ENCODE measurements at places on chromosomes 11 and 22. TPM values are rescaled to one million over a fixed set of nuclear protein-coding genes. Genes with fewer than 3 reads are reported as not detected.
A peak's percentile ranks its signal among the peaks of the same experiment; 100 is the strongest.

DNA sequence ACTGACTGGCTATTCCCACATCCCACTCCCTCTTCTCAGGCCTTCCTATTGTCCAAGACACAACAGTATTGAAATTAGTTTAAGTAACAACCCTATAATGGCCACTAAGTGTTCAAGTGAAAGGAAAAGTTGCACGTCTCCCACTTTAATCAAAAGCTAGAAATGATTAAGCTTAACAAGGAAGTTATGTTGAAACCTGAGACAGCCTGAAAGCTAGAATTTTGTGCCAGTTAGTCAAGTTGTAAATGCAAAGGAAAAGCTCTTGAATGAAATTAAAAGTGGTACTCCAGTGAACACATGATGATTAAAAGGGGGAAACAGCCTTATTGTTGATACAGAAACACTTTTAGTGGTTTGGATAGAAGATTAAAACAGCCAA is 332.7 kb downstream of the CASP12 start:
- no peak for DNase-seq

DNA sequence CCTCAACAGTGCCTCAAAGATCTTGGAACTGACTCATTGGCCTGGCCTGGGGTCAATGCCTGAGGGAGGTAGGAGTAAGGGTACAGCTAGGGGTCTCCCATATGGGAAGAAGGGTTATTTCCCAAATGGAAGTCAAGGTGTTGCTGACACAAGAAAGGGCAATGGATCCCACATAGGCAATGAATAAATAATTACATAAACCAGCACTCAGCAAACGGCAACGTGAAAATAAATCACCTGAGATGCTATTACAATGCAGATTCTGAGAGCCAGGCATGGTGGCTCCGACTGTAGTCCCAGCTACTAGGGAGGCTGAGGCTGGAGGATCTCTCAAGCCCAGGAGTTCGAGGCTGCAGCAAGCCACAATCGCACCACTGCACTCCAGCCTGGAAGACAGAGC is 36.5 kb upstream of the SLC35C1 start:
- DNase-seq = no peak

DNA sequence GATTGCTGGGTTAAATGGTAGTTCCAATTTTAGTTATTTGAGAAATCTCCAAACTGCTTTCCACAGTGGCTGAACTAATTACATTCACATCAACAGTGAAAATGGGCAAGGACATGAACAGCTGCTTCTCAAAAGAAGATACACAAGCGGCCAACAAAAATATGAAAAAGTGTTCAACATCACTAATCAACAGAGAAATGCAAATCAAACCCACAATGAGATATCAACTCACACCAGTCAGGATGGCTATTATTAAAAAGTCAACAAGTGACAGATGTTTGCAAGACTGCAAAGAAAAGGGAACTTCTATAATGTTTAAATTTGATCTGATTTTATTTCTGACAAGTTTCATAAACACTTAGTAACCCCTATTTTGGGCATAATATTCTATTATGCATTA is 537.5 kb downstream of the DLG2 start:
- DNase-seq = no peak

GRCh38 chr11:78110830-78111229 is 28.6 kb downstream of the ALG8 start:
- no peak for DNase-seq

- peak; percentile 70 for DNase-seq
Observed at GRCh38 chr11:304915-305843, 2.4 kb upstream of the IFITM2 start.

DNA sequence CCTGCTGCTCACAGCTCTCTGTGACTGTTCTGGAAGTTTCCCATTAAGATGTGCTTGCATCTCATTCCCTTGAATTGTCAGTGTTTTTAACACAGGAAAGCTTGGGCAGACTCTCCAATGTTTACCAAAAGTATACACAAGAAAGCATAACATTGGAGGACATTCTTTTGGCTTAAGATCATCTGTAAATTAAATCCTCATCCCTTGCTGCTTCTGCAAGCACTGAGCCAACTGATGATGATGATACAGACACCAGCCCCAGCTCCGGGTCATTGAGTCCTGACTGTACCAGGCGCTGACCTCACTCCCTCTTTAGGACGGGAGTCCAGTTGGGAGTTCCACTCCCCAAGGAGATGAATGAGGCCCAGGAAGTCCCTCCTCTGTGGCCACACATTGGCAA is 23.8 kb downstream of the CD82 start:
- DNase-seq = peak; percentile 66

GRCh38 chr11:131478341-131478740 is 107.9 kb downstream of the NTM start:
- DNase-seq = no peak

- DNase-seq = peak; percentile 46
Observed at GRCh38 chr11:818396-819128, at the start of gene PNPLA2. PNPLA2 (plus strand) TSS chr11:818914; CDS start chr11:819719, 805 bp downstream.

DNA sequence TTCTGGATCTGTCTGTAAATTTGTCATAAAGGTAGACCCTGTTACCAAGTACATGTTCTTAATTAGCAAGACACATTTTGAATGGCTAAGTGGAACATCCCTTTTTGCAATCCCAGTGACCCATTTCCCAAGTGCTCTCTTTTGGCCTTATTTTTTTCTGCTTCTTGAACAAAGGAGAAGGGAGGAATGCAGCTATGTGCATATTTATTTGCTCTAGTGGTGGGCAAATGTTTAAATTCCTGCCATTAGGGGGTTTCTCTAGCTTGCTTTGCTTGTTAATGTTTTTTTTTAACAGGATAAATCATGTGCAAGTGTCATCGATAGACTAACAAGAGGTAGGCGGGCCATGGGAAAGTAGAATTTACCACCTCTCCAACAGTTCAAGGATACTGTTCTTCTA is 135.7 kb downstream of the COMMD9 start:
- DNase-seq = no peak

- DNase-seq = peak; percentile 64
Observed at GRCh38 chr11:76237914-76238313, 31.6 kb upstream of the WNT11 start.

DNA sequence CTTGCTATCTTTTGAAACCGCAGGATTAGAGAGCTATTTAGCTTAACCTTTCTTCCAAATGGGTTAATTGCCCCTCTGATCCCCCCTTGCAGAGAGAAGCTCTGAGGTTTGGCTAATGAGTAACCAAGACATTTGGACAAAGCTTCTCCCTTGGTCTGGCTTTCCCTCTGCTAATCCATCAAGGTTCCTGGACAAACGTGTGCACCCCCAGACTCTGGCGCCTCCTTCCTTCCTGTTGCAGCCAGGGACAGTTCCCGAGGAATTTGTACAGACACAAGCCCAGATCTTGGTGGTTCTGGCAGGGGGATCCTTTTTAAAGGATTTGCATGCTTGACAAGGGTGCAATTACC is 1.6 kb downstream of the KIAA1671 start:
- peak; percentile 23 for DNase-seq

NOX4 gene
- total RNA-seq = not detected

IRAG1 gene
- not detected for total RNA-seq

LYVE1 gene
- not detected for total RNA-seq

CERK gene
- total RNA-seq = 33.8 TPM

ADAMTS8 gene
- total RNA-seq = not detected

C11orf97 gene
- not detected for total RNA-seq
